ENCODE measurements at places on chromosomes 13 and 19. TPM values are rescaled to one million over a fixed set of nuclear protein-coding genes. Genes with fewer than 3 reads are reported as not detected.

The PCDH17 gene
- 10.8 TPM for total RNA-seq

The OXGR1 gene
- not detected for total RNA-seq

The KIR2DL3 gene
- not detected for total RNA-seq

The PRR19 gene
- 0.30 TPM for total RNA-seq

The SRRM5 gene
- total RNA-seq = 0.20 TPM

The ACER1 gene
- not detected for total RNA-seq

The DNAAF3 gene
- total RNA-seq = 1.2 TPM

The CNMD gene
- total RNA-seq = not detected

The ICAM5 gene
- 2.7 TPM for total RNA-seq

The GPC6 gene
- 21.9 TPM for total RNA-seq

The ZNF562 gene
- total RNA-seq = 23.7 TPM

The KASH5 gene
- not detected for total RNA-seq

The ONECUT3 gene
- not detected for total RNA-seq

The CGB8 gene
- not detected for total RNA-seq

The CHST8 gene
- 0.42 TPM for total RNA-seq

The ADAT3 gene
- total RNA-seq = 6.5 TPM

The NLRP9 gene
- total RNA-seq = not detected

The RASGRP4 gene
- 7.5 TPM for total RNA-seq

The ZNF254 gene
- 21.9 TPM for total RNA-seq

The TBXA2R gene
- total RNA-seq = 5.1 TPM

The ZNF121 gene
- 27.4 TPM for total RNA-seq

The SHISA2 gene
- 2.1 TPM for total RNA-seq

The C19orf67 gene
- total RNA-seq = not detected

The TNFRSF19 gene
- total RNA-seq = 24.3 TPM

The NCR1 gene
- total RNA-seq = 4.6 TPM

The FFAR3 gene
- total RNA-seq = not detected

The CLC gene
- total RNA-seq = not detected

The TMEM143 gene
- total RNA-seq = 8.8 TPM

The PLVAP gene
- 142 TPM for total RNA-seq

The LRRC8E gene
- total RNA-seq = not detected

The C19orf18 gene
- total RNA-seq = not detected

The LYPD3 gene
- total RNA-seq = not detected

The ERICH4 gene
- not detected for total RNA-seq

The C19orf85 gene
- not detected for total RNA-seq

Measured in tibial nerve (tissue), 4 donors.